Stimulated activated CD4-positive, alpha-beta T cell treated with anti-CD3 and anti-CD28 coated beads, Interleukin-12 subunit alpha, Interleukin-12 subunit beta, amount 100 ng/mL, for 4 hours (primary cell): ENCODE measurements at places on chromosomes 3 and 15.

DNA sequence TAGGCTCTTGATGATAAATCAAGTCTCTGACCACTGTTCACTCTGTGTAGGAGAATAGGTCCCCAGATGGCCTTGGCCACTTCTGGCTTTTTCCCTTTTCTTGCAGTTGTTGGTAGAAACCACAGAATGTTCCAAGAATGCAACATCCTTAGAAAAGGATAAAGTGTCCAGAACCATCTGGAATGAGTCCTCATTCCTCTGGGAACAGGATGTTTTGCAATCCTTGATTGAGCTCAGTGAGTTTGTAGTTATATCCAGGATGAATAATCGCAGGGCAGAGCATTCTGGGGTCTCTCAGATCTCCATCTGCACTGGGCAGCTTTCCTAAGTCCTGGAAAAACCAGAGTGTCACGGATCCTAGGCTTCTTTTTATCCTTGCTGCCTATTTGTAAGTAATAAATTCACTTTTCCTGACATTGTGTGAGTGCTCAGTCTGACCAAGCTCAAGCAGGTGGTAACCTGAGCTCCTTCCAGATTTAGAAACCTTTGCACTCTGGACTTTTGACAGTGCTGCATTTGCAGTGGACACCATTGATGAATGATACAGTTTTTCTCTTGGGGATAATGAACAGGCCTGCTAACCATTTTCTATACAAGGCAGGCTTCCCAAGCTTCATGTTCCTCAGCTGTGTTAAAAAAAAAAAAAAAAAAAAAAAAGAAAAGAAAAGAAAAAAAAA lies 1028.6 kb downstream of the OTOL1 start:
- DNase-seq: no peak

GRCh38 chr3:50275996-50276761 lies 2.7 kb upstream of the LSMEM2 start:
- DNase-seq: no peak

- no peak for DNase-seq
Observed at GRCh38 chr3:195448205-195448875, 5.5 kb upstream of the ACAP2 start.

GRCh38 chr3:133374708-133375402 lies 25.0 kb upstream of the BFSP2 start:
- DNase-seq: no peak

GRCh38 chr3:10473581-10474274 lies 31.7 kb downstream of the ATP2B2 start:
- DNase-seq: no peak

GRCh38 chr3:133443649-133444422 lies 44.0 kb downstream of the BFSP2 start:
- no peak for DNase-seq
